ENCODE measurements at places on chromosomes 13 and 19.

DNA sequence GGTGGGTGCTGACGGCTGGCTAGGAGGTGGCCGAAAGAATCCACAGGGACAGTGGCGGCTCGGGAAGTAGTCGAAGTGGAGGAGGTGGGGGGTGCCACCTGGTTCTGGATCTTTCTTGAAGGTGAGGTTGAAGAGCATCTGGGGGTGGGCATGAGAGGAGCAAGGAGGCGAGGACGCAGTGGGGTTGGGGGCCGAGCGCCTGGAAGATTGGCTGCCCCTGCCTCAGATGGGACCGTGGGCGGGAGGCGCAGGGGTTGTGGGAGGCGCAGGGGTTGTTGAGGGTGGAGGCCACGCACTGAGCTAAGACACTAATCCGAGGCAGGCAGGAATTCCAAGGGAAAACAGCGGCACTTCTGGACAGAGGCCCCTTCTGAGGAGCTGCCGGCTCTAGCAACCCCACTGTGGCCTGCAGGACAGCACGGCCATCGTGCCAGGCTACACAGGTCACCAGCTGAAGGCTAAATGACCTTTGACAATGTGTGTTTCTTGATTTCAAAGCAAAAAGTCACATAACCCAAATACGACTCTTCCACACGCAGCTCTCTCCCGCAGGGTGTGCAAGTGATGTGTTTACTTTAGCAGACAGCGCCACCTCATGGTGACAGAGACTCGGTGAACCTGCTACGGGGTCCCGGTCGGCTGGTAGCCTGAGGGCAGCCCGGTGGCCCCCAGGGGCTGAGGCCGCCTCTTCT lies 44.1 kb upstream of the RANBP3 start:
- no peaks in the 10 kb centered on the region for H3K27me3 ChIP-seq
- H3K4me1 ChIP-seq, result no peaks in the 10 kb centered on the region
- no peak overlapping the region for H3K4me3 ChIP-seq
- H3K36me3 ChIP-seq, result no peaks in the 10 kb centered on the region
- no peak overlapping the region for H3K27ac ChIP-seq
- peak; percentile 15 for DNase-seq

DNA sequence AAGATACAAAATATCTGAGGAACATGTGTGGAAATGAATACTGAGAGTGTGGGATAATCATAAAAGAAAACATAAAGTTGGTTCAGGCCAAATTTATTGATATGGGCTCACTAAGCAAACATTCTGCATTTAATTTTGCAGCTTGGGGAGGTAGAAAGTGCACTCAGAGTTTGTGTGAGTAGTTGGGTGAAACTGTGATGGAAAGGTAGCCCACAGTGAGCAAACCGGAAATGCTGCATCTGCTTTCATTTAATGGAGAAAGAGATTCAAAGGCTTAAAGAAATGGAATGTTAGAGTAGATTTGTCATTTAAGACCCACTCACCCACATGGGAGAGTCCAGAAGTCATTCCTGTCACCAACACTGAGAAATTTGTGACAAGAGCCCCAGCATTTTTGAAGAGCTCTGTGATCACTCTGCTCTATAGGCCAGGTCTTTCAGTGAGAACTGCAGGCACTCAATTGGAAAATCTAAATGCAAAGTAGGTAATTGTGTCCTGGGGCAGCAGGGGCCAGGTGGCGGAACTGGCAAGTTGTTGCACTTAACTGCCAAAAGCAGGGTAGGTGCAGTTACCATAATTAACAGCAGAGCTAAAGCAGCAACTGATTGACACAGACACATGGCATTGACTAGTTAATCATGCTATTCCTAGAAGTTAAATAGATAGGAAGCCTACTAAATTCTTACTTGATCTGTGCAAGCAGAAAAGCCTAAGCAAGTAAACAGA lies 1228.3 kb upstream of the PCDH20 start:
- no peaks in the 10 kb centered on the region for H3K4me1 ChIP-seq
- H3K27ac ChIP-seq, result no peak overlapping the region
- H3K27me3 ChIP-seq, result no peaks in the 10 kb centered on the region
- no peaks in the 10 kb centered on the region for H3K36me3 ChIP-seq
- DNase-seq, result no peak
- no peak overlapping the region for H3K4me3 ChIP-seq

- H3K4me1 ChIP-seq, result no peaks in the 10 kb centered on the region
- DNase-seq, result no peak
- no peak overlapping the region for H3K4me3 ChIP-seq
- H3K27ac ChIP-seq, result no peak overlapping the region
Measured at GRCh38 chr19:1136201-1136600, 32.4 kb downstream of the GPX4 start.

GRCh38 chr13:109309625-109310363 lies 476.6 kb downstream of the IRS2 start:
- no peak overlapping the region for H3K27ac ChIP-seq
- no peaks in the 10 kb centered on the region for H3K36me3 ChIP-seq
- no peak overlapping the region for H3K4me3 ChIP-seq
- H3K27me3 ChIP-seq, result no peaks in the 10 kb centered on the region
- DNase-seq, result no peak

DNA sequence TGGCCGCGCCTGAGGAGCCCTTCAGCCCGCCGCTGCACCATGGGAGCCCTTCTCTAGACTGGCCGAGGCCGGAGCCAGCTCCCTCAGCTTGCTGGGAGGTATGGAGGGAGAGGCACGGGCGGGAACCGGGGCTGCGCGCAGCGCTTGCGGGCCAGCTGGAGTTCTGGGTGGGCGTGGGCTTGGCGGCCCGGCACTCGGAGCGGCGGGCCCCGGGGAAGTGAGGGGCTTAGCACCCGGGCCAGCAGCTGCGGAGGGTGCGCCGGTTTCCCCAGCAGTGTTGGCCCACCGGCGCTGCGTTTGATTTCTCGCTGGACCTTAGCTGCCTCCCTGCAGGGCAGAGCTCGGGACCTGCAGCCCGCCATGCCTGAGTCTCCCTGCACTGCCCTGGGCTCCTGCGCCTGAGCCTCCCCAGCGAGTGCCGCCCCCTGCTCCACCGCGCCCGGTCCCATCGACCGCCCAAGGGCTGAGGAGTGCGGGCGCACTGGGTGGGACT lies 1890.0 kb upstream of the PCDH20 start:
- H3K27ac ChIP-seq, result no peak overlapping the region
- no peaks in the 10 kb centered on the region for H3K4me1 ChIP-seq
- no peak for DNase-seq
- no peak overlapping the region for H3K4me3 ChIP-seq
- no peaks in the 10 kb centered on the region for H3K27me3 ChIP-seq

All from Calu3 (cell line).